Cardiac septum (tissue), 1 donor: ENCODE measurements at places on chromosomes 1 and 21. TPM values are rescaled to one million over a fixed set of nuclear protein-coding genes. Genes with fewer than 3 reads are reported as not detected.

GRCh38 chr1:110850627-110851026 is 22.3 kb upstream of the CD53 start:
- no peak for DNase-seq

The SERPINC1 gene
- 0.40 TPM for total RNA-seq

The TMCC2 gene
- total RNA-seq: 4.0 TPM

GRCh38 chr21:38188037-38188436 is 68.8 kb upstream of the KCNJ15 start:
- no peak for DNase-seq

The FRRS1 gene
- total RNA-seq: 4.0 TPM

The FNDC10 gene
- total RNA-seq: 1.7 TPM

The TCHHL1 gene
- not detected for total RNA-seq

The LCK gene
- 0.54 TPM for total RNA-seq

The MAEL gene
- 4.3 TPM for total RNA-seq

GRCh38 chr1:113881661-113882060 is 5.7 kb downstream of the BCL2L15 start:
- DNase-seq: no peak

DNA sequence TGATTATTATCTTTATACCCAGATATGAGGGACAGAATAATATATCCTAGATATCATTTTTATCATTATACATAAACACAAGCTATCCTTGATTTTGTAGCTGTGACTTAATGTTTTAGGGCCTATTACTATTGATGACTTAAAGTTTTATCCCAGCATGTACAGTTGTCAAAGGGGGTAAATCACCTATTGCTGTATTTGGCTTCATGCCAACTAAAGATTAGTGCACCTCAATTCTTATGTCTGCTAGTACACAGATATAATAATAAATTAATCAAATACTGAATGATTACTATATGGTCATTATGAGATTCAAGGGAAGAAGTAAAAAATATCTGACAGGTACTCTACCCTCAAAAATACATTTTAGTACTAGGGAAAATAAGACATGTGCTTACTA is 84.0 kb downstream of the SYT14 start:
- no peak for DNase-seq

DNA sequence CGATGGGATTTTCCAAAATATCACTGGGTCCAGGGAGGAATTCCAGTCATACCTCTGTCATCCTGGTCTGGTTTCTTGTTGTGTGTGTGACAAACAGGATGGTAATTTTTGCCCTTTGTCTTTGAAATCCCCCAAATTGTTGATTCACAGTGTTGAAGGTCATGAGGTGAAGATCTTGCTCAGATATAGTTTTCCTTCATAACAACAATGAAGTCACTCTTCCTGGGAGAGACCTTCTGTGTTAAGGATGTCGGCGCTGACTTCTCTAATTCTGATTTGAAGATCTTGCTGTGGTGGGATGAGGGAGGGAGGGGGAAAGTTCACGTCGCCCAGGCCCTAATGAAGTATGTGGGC is 32.2 kb upstream of the MPZL1 start:
- DNase-seq: no peak

DNA sequence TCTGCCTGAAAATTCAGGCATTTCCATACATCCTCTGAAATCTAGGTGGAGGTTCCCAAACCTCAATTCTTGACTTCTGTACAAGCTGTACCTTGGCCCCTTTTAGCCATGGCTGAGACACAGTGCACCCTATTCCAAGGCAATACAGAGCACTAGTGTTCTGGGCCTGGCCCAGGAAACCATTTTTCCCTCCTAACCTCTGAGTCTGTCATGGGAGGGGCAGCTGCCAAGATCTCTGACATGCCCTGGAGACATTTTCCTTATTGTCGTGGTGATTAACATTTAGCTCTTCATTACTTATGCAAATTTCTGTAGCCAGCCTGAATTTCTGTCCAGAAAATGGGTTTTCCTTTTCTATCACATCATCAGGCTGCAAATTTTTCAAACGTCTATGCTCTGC is 248.0 kb upstream of the RGS18 start:
- DNase-seq: no peak

GRCh38 chr1:157994704-157995582 is 1.5 kb downstream of the KIRREL1 start:
- no peak for DNase-seq

The KRTAP7-1 gene
- total RNA-seq: not detected

GRCh38 chr1:5428351-5428750 is 563.9 kb downstream of the NPHP4 start:
- DNase-seq: no peak

The C8B gene
- not detected for total RNA-seq

The NBPF19 gene
- 5.9 TPM for total RNA-seq

GRCh38 chr1:4336507-4336906 is 317.9 kb upstream of the AJAP1 start:
- DNase-seq: no peak

DNA sequence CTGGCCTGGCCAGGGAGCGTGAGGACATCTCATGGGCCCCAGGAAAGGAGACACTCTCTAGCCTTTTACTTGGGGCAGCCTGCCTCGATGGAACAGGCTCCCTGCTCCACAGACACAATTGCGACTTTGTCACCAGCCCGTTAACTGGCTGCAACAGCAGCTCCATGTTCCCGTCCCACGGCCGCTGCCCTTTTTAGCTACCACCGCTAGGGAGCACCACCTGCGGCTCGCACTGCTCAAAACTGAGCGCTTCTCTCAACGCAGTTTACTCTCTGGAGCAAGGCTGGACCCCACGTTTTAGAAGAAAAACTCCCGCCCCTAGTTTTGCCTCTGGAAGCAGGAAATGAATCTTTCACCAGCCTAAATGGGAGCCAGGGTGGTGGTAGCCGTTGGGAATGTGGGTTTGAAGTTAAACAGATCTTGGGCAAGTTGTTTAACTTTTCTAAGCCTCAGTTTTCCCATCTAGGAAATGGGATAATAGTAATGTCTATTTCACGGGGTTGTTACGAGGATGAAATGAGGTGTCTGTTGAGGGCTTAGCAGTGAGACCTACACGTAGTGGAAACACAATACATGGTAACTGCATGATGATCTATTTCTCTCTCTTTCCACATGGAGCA is 3.5 kb upstream of the LRRC38 start:
- DNase-seq: no peak

The GNL2 gene
- total RNA-seq: 24.1 TPM

DNA sequence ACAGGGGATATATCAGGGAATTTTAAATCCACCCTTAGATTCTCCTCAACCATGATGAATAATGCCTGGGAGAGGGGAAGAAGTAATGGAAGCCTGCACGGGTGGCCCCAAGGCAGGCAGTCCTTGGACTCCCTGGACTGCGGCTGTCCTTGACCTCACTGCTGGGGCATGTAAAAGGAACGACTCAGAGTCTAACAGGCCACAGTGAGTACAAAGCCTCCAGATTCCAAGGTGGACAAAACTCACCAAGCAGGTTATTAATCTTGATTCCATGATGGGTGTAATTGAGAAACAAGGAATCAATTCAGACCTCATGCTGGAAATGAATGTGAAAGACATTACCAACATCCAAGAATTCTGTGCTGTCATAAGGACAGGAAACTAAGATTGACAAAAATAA is 13.0 kb upstream of the ARHGAP29 start:
- DNase-seq: no peak

- no peak for DNase-seq
Observed at GRCh38 chr1:57839067-57839466, 415.2 kb upstream of the DAB1 start.

- no peak for DNase-seq
Observed at GRCh38 chr1:63316598-63316983, 5.8 kb upstream of the FOXD3 start.

- no peak for DNase-seq
Observed at GRCh38 chr21:18275781-18276180, 31.1 kb downstream of the CHODL start.

The TLCD4 gene
- total RNA-seq: 91.6 TPM

The RGS1 gene
- 2.6 TPM for total RNA-seq

The PAQR6 gene
- 2.6 TPM for total RNA-seq

- no peak for DNase-seq
Observed at GRCh38 chr1:183039985-183040447, 16.8 kb downstream of the LAMC1 start.

GRCh38 chr1:27990920-27991537 is 31.3 kb downstream of the XKR8 start:
- no peak for DNase-seq

GRCh38 chr1:90246069-90246468 is 251.2 kb downstream of the ZNF326 start:
- DNase-seq: no peak

GRCh38 chr21:14543983-14544382 is 2.1 kb downstream of the SAMSN1 start:
- no peak for DNase-seq

The CSMD2 gene
- total RNA-seq: 0.70 TPM

DNA sequence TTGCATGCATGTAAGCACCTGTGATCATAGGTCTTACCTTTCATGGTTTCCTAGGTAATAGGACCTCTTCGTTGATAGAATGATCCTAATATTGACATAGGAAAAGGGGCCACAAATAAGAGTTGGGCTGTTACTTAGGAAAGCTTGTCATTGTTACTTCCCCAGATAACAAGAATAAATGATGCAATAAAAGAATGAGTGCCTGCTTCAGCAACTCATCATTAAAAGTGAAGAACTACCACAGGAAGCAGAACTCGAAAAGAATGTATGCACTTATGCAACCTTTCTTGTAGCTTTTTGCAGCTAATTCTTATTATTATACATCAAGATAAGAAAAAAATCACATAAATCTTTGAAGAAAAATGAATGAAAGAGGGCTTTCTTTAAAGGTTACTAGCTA is 548.6 kb downstream of the LTN1 start:
- no peak for DNase-seq
